ENCODE measurements at places on chromosomes 12 and 14.
A peak's percentile ranks its signal among the peaks of the same experiment; 100 is the strongest.

DNA sequence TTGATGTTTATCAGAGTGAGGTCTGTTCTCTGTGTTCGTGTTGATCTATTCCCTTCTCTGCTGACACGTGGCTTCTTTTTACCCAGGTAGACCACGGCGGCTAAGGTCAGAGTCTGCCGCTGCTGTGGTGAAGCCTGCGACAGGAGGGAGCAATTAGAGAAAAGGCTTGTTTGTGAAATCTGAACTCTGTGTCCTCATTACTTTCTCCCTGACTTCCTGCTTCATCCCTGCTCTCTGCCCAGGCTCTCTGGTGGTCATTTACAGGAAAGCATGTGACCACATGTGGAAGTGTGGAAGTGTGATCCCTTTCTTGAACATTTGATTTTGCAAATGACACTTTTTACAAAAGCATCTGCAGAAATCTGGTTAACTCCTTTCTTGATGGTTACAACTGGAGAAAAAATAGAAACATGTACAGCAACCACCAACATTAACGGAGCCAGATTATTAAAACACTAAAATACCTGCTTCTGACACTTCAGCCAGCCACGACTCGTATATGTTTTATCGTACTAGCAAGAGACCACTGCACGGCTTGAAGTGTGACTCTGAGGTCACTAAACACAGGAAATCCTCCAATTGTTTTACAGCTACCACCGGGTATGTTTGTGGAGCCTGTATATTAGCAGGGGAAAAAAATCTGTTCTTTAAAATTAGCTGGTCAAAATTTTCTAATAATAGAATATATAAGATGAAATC is 388.6 kb upstream of the TMPO start:
- DNase-seq = peak; percentile 24

DNA sequence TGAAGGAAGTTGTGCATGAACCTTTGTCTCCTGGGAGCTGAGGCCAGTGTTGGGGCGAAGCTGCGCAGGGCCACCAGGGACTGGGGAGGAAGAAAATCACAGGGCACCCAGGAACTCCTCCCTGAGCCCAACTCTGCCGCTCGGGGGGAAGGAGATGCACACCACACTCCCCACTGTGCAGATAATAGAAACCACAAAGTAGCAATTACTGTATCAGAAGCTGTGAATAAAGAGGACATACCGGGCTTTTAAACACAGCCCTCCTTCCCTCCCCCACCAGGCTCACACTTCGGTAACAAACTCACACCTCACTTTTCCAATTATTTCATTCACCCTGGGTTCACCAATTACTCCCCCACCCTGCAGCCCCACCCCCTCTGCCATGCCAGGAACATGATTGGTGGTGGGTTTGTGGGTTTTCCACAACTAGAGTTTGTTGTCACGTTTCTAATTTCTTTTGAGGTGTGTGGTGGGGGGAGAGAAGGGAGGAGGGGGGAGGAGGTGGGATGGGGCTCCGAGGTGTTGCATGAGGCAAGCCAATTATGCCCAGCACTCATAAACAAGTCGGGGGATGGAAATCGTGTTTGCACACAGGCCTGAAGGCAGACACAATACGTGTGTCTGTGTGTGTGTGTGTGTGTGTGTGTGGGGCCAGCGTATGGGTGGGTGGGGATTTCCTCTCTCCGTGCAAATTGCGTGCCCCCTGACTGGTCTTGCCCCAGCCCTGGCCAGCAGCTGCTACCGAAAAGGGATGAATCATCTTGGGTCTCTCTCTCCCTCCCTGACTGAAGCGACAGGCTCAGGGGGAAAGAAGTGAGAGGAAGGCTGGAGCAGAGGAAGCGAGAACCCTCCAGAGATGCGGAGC is 103.3 kb downstream of the RBM19 start:
- peak; percentile 77 for DNase-seq

- DNase-seq = no peak
Observed at GRCh38 chr12:68587448-68587873, 23.2 kb upstream of the RAP1B start.

DNA sequence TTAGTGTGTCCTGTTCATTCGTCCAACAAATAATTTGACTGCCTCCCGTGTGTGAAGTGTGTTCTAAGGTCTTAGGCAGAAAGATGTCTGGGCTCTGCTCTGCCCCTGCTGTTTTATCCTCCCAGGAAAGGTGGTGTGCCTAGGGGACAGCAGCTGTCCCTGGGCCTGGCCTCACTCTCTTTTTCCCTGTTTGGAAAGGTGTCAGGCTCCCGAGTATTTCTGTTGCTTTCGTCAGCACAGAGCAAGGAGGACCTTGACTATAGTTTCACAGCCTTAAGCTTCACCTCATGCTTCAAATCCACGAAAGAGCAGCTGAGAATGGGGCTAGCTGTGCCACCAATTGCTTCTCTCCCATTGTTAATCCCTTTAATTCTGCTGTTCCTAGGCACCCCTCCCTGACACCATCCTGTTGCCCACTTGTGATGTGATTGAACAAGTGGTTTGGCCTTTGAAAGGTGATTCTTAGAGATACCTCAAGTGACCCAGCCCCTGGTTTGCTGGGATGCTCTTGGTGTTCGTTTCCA is 54.2 kb downstream of the TGFB3 start:
- DNase-seq = no peak

GRCh38 chr12:102498471-102498870 is 18.1 kb upstream of the IGF1 start:
- DNase-seq = no peak

DNA sequence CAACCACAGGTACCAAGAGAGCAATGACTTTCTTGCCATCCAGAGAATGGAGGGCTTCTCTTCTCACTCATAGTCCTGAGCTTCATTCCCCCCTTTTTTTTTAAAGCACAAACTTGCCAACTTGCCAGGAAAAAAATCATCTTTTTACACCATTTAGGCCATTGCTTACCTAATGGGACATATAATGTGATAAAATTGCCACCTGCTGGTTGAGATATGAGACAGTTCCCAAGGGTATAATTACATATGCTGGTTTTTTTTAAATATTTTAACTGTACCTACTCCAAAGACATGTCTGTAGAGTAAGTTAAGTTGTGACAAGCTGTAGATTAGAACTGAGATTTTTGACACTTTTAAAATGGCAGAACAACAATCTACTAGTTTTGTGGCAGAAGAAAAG is 519.1 kb upstream of the SEL1L start:
- DNase-seq = no peak

GRCh38 chr14:69087061-69087461 is 65.9 kb downstream of the DCAF5 start:
- no peak for DNase-seq

GRCh38 chr12:23686095-23686494 is 263.4 kb downstream of the SOX5 start:
- no peak for DNase-seq

DNA sequence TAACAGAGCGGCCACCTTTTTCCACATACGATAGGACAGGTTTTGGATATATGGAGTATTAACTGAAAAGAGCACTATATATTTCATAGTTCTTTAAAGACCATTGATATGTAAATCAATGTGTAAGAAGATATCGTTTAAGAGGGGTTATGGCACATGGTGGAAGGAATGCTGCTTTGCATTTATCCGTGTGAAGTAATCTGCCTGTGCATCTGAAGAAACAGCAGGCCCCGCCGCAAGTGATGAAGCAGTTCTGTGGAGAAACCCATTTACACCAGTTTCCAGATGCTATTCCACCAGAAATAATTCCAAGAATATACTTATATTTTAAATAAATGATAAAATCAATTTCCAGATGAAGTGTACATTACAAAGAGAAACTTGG is 72.4 kb downstream of the BICD1 start:
- DNase-seq = no peak

DNA sequence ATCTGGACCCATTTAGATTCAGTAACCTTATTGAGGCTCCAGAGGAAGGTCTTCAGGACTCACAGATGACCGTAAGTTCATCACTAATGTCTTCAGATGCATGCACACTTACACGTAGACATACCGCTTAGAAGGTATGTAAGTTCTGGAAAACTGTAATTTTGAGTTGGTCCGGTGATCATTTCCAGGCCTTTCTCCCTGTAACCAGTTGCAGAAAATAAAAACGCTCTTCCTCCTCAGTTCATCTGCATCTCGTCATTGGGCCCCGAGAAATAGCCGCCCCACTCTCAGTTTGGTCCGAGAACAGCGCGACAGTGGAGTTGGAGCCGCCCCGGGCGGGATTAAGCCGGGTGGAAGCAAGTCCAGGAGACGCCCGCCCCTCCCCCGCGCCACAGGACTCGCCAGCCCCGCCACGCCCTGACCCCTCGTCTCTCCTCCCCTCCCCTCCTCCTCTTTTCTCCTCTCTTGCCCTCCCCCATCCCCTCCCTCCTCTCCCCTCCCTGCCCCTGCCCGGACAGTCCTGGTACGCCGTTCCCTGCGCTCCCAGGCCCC is 83.7 kb downstream of the TNFAIP2 start:
- DNase-seq = no peak

DNA sequence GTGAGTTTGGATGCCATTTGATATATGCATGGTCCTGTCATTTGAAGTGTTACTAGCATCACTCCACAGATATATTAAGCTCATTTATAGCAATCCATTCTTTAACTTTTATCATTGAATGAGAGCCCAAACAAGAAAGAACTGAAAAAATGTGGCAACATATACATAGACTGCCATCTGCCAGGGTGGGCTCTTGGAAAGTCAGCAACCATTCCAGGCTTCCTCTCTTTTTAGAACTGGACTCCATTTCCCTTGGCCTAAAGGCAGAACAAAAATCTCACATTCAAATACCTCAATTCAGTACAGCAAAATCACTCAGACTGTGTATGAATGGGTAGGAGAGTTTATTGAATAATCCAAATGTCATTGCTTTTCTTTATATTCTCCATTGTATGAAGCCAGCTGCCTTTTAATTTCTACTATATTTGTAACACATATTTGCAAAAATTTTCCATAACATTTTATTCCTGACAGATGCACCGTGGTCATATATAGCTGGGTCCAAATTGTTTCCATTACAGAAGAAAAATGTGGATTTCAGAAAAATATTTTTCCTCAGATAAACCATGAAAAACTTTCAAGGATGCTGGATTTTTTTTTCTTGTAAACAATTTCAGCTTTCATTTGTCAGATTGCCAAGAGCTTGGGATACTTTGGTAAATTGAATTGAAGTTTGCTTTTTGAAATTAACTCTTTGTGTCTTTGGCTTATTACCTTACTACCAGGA is 1252.3 kb upstream of the SEL1L start:
- DNase-seq = no peak

GRCh38 chr14:68577802-68578541 is 214.9 kb downstream of the ZFP36L1 start:
- no peak for DNase-seq

DNA sequence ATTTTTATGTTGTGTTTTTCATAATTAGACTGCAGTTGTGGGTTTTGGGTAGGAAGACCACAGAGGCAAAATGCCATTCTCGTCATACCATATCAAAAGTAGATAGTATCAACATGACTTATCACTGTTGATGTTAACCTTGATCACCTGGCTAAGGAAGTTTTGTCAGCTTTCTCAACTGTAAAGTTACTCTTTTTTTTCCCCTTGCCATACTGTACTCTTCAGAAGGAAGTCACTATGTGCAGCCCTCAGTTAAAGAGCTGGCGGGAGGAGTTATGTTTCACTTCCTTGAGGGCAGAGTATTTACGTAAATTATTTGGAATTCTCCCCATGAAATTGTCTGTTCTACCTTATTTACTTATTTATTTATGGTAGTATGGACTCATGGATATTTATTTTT is 78.7 kb downstream of the PRORP start:
- no peak for DNase-seq

DNA sequence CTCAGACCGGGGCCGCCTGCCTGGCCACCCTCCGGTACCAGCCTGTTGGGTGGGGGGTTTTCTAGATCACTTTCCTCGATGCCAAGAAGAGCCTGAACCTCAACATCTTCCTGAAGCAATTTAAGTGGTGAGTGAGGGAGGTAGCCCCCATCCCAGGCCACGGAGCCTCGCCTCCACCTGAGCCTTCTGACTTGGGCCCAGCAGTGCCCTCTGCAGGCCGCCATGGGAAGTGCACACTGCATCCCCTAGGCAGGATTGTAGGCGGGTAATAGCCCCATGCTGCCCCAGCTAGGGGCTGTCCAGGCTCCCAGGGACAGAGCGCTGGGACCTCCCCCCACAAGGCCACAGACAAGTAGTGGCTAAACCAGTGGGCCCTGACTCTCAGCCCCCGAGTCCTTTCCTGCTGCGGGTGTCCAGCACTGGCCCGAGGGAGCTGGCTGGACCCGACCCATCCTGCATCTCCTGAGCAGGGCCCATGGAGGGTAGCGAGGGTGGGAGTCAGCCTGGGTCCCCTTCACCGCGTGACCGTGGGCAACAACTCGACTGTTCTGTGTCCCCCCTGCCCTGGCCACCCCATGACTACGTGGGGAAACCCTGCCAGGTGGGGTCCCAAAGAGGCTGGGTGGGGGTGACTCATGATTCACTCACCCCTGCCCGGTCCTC is 15.3 kb upstream of the ADSS1 start:
- DNase-seq = peak; percentile 64

GRCh38 chr12:124026755-124027745 is 54.0 kb downstream of the ZNF664 start:
- no peak for DNase-seq

GRCh38 chr12:121038861-121039668 is at the start of gene OASL:
Gene OASL, minus strand, starts transcription at chr12:121039246. Its CDS starts 275 bp downstream, at chr12:121038971.
- no peak for DNase-seq

DNA sequence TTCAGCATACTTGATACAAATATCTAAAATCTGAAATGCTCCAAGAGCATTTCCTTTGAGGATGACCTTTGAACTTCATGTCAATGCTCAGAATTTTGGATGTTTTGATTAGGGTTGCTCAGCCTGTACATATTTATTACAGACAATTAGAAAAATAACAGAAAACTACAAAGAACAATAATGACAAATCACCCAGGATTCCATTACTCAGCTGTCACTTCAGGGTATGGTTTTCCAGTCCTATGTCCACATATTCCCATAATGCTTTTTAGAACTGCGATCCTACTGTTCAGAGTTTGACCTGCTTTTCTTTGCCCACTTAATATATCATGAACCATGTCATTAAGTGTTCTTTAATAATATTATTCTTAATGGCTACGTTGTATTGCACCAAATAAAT is 11.4 kb downstream of the DLGAP5 start:
- no peak for DNase-seq

- DNase-seq = no peak
Observed at GRCh38 chr12:52180971-52181628, 10.7 kb downstream of the KRT80 start.

Measured in SHP77 (cell line).